ENCODE measurements at places on chromosomes 6 and 20.
A peak's percentile ranks its signal among the peaks of the same experiment; 100 is the strongest.

DNA sequence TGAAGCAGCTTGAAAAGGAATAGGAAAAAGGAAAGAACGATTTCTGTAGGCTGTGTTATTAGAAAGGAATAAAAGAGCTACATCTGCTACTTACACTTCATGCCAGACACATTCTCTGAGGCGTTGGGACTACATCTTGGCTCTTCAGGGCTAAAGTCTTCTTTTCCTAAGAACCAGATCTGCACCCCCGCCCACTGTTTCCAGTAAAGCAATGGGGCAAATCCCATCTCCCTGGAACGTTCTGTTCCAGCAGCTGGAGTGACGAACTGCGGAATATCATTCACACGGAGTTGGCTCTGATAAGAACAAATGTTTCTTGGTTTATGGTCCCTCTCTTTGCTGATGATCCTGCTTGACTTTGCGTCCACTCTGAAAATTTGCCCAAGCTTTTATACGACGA is 26.9 kb downstream of the FAM50B start:
- no peak for DNase-seq

GRCh38 chr6:41713159-41713649 is 22.2 kb downstream of the TFEB start:
- no peak for DNase-seq

DNA sequence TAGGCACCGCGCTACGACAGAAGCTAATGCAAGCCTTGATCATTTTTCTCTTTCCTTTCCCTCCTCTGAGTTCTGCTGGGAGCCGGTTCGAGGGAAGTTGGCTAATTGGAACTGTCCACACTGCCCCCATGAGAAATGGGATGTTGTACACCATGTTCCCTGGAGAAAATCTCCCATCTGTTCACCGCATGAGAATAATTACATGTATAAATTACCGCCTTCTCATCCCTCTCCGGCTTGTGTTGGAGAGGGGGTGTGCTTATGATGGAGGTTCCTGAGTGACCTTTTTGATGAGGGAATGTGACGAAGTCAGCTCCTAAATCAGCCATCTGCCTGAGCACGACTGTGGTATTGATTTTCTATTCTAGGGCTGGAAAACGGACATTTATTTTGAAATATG is 320.2 kb upstream of the SULF2 start:
- DNase-seq = no peak

DNA sequence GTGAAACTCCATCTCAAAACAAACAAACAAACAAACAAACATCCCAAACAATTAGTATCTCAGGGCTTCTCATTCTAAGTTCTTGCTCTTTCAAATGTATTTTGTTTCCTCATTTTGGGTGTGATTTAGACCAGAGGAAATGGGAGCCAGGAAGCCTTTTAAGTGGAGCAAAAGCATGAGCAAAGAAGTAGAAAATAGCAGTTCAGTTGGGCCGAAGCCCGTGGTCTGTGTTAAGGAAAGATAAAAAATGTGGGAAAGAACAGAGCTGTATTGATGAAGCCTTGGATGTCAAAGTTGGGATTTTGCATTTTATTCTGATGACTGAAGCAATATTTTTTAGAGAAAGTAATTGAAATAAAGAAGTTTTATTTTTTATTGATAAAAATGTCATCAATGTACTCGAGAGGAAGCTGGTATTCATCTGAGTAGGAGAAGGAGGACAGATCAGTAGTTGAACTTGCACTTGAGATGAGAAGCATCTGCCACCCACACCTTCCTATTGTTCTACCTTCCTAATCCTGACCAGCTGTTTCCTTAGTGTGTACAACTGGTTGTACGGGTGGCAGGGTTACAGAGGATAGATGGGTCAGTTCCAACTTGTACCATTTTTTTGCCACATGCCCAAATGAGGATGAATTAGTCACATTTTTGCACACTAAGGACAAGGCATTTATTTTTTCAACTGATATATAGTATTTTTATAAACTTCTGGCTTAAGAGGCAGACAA is 56.1 kb downstream of the KIAA0408 start:
- DNase-seq = no peak

GRCh38 chr20:63132715-63133471 is 83.0 kb downstream of the YTHDF1 start:
- no peak for DNase-seq

DNA sequence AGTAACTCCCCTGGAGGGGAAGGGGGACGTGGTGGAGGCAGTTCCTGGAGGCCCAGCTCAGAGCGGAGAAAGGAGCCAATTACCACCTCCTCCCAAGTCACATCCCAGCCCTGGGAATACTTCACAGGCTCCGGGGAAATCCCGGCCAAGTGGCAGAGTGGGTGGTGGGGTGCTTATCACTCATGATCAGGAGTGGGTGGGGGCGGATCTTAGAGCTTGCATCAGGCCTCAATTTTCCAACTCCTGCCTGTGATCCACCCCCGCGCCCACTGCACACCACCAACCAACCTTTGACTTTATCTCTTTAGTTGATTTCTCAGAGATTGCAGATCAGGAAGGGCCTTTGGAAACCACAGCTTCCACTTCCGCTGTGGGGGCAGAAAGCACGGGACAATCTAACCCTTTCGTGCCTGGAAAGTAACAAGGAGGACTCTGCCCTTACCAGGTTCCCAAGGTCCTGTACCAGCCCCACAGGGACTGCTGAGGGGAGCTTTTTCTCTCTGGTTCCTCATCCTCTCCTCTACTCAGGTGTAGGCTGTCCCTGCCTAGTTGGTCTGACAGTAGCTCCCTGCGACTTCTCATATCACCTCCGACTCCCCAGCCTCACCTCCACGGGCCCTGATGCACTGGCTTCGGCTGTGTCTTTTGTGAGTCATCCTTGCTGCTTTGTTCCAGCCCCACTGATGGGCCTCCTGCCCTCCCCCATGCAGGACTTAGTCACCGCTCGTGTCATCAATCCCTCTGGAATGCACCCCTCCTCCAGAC is 24.9 kb upstream of the IER3 start:
- peak; percentile 67 for DNase-seq

GRCh38 chr20:5680192-5680591 is 70.0 kb upstream of the SHLD1 start:
- DNase-seq = peak; percentile 51

DNA sequence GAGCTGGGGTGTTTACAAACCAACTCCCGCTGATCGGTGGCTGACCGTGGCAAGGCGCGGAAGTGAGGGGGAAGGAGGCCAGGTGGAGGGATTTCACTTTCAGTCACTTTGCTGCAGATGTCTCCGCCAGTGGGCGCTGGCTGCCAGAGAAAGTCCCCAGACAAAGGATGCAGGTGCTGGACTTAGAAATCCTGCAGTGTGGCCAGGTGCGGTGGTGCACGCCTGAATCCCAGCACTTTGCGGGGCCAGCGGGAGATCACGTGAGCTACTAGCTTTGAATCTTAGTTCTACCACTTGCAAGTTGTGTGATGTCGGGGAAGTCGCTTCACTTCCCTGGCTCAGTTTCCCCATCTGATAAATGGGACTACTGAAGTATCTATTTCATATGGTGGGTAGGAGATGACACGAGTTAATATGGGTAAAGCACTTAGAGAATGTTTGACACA is 180.4 kb downstream of the ZNF217 start:
- no peak for DNase-seq

DNA sequence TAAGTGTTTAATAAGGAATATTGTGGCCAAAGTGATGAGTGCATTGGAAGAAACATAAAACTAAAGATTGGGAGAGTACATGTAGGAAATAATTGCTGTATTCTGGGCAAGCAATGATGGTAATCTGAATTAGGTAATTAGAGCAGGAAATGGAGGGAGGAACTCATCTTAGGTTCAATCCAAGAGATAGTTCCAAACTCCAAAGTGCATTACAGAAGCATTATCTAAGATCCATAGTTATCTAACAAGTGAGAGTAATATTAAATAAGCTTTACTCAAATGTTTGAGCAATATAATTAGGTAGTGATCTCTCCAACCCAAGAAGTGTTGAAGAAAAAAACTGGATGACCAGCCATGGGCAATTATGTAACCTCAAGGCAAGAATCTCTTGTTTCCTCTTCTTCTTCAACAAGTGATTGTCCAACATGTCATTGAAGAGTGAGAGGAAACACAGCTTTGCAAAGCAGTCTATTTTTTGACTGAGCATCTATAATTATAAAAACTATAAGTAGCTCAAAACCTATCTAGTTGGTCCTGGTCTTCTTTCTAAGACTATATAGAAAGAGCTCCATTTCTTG is 181.2 kb upstream of the TNFAIP3 start:
- DNase-seq = no peak

DNA sequence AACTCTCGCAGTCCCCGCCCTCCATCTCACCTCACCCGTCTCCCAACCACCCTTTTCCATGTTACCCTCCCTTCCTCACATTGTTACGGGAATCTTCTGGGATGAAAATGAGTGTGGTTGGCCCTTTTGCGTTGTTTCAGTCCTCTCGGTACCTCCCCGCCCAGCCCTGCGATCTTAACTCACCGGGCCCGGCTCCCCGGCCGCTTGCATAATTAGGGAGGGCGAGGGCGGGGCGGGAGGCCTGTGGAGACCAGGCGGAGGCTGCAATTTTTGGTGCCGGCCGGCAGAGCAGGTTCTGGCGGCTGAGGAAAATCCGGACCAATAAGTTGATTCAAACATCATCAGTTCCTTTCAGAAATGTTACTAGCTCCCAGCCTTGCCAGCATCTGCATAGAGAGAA is 25.2 kb downstream of the TFAP2B start:
- no peak for DNase-seq

All from GF-D8 (cell line).